Lung microvascular endothelial cell (primary cell): ENCODE measurements at places on chromosomes 2 and 18. TPM values are rescaled to one million over a fixed set of nuclear protein-coding genes. Genes with fewer than 3 reads are reported as not detected.

- DNase-seq: no peak
Measured at GRCh38 chr2:137938204-137938603, 26.1 kb upstream of the HNMT start.

GRCh38 chr2:147531269-147531668 is 313.6 kb upstream of the ACVR2A start:
- no peak for DNase-seq

GRCh38 chr2:141493936-141494335 is 636.9 kb downstream of the LRP1B start:
- no peak for DNase-seq

GRCh38 chr18:68461481-68462018 is 253.4 kb downstream of the TMX3 start:
- DNase-seq: no peak

GRCh38 chr2:188786368-188786841 is 187.8 kb upstream of the COL3A1 start:
- peak; percentile 80 for DNase-seq

The CFAP221 gene
- total RNA-seq: not detected in 2 replicates

The RAD51AP2 gene
- not detected in 2 replicates for total RNA-seq
